Activated naive CD4-positive, alpha-beta T cell (primary cell): ENCODE measurements at places on chromosomes 2 and 18.

GRCh38 chr2:222309361-222309760 is 10.6 kb upstream of the PAX3 start:
- no peak for DNase-seq

- no peak for DNase-seq
Measured at GRCh38 chr18:23540867-23541266, 37.6 kb downstream of the RMC1 start.

DNA sequence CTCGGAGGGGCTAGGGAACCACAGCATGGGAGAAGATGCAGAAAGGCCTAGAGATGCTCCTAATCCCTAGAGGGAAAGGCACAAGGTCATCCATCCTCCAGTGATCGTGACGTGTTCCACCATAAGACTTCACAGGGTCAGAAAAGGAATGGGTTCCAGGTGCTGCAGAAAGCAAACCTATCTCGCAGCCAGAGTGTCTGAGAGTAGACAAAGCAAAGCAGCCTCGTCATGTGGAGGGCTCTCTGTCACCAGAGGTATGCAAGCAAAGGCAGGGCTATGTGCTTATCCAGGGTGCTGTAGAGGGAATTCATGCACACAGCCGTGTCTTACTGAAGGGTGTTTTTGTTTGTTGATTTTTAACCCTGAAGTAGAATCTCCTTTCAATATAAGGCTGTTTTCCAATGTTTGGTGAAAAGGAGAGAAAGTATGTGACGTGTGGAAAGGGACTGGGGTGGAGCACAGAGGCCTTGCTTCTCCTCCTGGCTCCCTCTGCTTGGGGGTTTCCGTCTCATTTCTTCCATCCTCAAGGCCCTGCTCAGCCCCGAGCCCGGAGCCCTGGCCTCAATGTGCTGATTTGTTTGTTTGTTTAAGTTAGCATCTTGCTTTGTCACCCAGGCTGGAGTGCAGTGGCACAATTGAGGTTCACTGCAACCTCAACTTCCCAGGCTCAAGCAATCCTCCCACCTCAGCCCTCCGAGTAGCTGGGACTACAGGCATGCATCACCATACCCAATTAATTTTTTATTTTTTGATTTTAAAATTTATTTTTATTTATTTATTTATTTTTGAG is 3.0 kb downstream of the GPR55 start:
- DNase-seq, result no peak

- no peak for DNase-seq
Measured at GRCh38 chr2:3580449-3580848, 5.4 kb downstream of the RPS7 start.

DNA sequence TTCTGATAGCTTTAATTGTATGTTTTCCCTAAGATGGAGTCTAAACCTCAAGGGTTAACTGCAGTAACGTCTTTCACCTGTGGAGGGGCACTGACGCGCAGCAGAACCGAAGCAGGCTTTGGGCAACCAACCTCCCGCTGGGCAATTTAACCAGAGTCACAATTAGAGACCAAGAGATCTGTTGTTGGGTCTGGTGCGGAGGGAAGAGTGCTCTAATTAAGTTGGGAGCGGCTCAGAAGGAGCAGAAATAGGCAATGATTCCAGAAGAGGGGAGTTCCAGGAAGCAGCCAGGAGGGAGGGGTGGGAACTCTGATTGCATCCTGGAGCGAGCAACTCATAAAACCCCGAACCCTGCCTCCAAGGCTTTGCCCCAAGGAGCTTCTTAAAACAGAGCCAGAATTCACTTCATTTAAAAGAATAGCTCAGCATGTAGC is 245.8 kb downstream of the PAX3 start:
- no peak for DNase-seq

DNA sequence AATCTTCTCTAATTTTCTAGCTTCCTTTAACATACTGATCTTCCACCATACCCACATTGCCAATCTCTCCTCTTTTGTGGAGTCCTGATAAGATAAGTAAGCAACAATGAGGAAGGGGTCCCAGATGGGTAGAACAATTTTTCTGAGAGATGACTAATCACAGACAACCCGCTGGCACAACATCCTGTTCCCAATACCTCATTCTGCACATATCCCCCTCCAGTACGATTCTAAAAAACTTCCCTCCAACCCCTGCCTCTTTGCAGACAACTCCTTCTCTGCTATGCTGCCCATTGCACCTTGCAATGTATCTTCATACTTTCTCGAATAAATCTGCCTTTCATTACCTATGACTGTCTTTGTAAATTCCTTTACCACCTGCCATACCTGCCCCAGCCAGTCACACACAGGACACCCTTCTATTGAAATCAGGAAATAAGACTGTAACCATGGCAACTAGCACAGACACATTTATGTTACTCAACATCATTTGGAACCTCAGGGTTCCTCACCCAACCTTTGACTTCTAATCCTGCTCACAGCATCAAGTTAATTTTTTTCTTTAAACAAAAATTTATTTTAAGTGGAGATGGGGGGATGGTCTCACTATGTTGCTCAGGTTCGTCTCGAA is 7.4 kb upstream of the EXOC6B start:
- DNase-seq, result no peak

DNA sequence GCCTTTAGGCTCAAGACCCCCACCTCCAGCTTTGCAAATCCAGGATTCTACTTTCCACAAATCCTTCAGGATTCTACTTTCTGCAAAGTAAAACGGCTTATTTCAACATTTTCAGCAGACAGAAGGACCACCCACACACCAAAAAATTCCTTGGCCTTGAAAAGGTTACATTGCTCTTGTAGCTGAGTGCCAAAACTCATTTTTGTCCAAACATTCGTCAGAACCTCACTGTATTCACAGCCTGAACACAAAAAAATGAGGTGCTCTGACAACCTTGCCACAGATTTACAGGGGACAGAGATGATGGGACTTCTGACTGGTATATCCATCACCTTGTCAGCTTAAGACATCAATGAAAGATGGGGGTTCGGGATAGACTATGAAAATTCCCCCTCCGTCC is 63.0 kb upstream of the COX7A2L start:
- DNase-seq, result no peak

GRCh38 chr2:2324565-2325101 is 6.4 kb downstream of the MYT1L start:
- no peak for DNase-seq
